ENCODE measurements at places on chromosomes 3 and 15.

GRCh38 chr3:186330772-186331460, 31.1 kb downstream of the DGKG start:
- no peak for DNase-seq

- no peak for DNase-seq
Measured at GRCh38 chr3:51398595-51399310, 7.7 kb downstream of the RBM15B start.

- DNase-seq: no peak
Measured at GRCh38 chr3:78659386-78659987, 1108.3 kb downstream of the ROBO1 start.

- no peak for DNase-seq
Measured at GRCh38 chr3:144128108-144128892, 156.7 kb downstream of the DIPK2A start.

- DNase-seq: no peak
Measured at GRCh38 chr3:134846911-134847317, 51.9 kb downstream of the EPHB1 start.

DNA sequence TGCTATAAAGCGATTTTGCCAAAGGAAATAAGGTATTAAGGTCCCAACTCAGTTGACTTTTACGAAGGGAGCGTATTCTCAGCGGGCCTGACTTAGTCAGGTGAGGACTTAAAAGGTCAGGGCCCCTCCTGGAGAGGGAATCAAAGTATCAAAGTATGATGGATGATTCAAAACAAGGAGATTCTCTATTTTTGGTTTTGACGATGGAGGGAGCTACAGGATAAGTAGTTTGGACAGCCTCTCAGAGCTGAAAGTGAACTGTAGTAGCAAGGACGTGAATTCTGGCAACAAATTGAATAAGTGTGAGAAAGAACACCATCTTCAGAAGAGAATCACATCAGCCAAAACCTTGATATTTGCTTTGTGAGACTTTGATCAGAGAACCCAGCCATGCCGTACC, 1186.5 kb downstream of the SI start:
- DNase-seq: no peak

- no peak for DNase-seq
Measured at GRCh38 chr3:137852391-137852830, 88.3 kb downstream of the SOX14 start.

DNA sequence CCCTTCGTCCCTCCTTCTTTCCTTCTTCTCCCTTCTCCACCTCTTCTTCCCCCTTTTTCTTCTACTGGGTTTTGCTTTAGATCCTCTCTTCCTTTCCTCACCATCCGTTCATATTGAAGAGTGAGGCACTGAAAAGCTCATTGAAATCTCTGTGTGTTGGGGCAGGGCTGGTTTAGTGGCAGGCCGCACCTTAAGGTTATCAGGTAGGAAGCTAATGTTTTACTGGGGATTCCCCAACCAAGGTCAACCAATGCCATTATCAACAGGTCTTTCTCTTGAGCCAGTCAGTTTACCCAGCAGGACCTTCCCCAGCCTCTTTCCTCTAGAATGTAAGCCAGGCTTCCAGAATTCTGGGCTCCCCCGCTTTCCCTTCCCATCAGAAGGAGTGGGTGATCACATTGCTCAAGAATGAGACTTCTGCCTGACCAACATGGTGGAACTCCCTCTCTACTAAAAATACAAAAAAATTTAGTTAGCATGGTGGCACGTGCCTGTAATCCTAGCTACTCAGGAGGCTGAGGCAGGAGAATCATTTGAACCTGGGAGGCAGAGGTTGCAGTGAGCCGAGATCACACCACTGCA, 11.5 kb upstream of the VPS8 start:
- DNase-seq: no peak

GRCh38 chr3:110066206-110066605, 728.9 kb upstream of the DPPA4 start:
- DNase-seq: no peak

DNA sequence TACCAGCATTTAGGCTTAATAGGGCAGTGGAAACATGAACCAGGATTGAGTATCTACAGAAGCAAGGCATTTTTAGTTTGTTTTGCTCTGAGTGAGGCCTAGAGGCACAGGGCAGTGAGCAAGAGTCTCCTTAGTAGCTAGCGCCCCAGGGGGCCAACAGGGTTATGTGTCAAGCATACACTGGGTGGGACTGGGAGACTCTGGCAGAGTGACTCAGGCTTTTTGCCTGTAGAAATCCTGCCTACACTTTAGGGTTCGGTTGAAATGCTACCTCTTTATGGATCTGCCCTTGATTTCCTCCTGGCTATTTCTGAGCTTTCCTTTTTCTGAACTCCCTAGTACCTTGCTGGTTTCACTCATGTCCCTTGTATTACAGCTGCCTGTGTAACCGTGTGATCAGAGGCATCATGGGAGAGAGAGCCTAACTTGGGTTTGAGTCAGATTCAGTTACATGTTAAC, 72.2 kb downstream of the TOP2B start:
- DNase-seq: no peak

DNA sequence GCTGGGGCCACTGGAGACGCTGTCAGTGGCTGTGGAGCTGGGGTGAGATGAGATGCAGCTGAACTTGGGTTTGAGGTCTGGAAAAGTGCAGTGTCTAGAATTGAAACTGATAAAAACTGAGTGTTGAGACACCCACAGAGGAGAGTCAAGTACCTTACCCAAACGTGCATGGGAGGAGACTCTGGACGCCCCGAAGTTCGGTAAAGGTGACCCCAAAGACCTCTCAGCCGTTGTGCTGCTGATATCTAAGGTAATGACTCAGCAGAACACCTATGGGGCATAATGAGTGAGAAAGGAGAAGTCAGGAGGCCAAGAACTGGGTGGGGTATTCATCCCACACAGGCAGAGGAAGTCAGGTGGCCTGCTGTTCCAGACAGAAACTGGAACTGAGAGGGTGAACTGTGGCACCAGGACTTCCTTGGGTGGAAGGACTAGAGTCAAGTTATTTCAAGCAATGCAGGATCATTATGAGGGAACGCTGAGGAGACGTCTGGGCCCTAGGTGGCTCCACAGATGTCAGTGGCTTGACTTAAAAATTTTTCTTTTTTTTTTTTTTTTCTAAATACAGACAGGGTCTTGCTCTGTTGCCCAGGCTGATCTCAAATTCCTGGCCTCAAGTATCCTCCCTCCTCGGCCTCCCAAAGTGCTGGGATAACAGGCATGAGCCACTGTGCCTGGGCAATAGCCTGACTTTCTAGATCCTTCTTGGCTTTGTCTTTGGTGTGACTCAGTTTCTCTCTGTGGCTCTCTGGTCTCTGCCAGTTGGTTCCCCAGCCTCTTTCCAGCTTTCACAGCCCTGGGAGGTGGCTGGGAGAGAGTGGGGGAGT, 67.6 kb upstream of the GCNT3 start:
- no peak for DNase-seq

- DNase-seq: no peak
Measured at GRCh38 chr15:45149060-45149459, 19.3 kb downstream of the DUOX1 start.

DNA sequence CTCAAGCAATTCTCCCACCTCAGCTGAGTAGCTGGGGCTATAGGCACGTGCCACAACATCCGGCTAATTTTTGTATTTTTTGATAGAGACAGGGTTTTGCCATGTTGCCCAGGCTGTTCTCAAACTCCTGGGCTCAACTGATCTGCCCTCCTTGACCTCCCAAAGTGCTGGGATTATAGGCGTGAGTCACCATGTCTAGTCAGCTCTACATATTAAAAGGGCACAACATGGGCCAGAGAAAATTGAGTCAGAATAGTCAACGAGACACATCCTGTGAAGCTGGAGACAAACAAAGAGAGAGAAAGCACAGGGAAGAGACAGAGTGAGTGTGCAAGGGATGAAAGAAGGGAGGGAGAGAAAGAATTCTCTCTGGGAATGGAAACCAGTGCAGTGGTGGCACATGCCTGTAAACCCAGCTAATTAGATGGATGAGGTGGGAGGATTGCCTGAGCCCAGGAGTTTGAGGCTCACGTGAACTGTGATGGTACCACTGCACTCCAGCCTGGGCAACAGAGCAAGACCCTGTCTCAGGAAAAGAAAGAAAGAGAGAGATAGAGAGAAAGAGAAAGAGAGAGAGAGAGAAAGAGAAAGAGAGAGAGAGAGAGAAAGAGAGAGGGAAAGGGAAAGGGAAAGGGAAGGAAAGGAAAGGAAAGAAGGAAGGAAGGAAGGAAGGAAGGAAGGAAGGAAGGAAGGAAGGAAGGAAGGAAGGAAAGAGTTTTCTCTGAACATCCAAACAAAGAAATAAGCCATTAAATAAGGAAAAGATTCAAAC, 107.2 kb upstream of the SLC25A36 start:
- DNase-seq: no peak

DNA sequence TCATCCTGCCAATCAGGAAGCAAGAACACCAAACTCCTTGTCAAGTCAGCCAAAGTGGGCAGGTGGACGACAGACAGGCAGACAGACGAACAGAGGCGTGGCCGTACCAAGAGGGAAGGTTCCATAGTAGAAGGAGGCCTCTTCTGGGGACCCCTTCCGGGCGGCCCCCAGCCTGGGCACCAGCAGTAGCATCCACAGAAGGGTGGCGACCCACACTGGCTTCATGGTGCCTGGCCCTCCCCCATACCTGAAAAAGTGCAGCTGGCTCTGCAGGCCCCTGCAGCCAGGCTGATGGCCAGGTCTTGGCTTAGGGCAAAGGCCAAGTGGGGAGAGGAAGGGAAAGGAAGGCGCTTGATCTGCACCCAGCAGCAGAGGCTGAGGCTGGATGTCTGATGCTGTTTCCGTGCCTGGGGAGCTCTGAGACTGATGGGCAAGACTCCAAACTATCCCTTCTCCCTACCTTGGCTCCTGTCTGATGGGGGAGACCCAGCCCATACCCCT, 607 bp downstream of the LCTL start:
- DNase-seq: no peak

- no peak for DNase-seq
Measured at GRCh38 chr3:11385891-11386290, 113.7 kb downstream of the ATG7 start.

DNA sequence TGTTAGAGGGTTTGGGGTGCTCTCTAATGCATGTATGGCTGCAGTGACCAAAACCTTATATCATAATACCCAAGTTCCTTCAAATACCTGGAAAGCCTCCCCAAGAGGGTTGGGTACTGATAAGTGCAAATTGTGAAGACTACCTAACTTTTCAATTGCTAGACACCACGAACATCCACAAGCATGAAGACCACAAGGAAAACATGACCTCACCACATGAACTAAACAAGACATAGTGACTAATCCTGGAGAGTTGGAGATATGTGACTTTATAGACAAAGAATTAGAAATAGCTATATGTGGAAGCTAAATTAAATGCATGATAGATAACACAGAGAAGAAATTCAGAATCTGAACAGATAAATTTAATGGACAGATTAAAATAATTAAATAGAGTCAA, 23.9 kb upstream of the AADACL2 start:
- DNase-seq: no peak

DNA sequence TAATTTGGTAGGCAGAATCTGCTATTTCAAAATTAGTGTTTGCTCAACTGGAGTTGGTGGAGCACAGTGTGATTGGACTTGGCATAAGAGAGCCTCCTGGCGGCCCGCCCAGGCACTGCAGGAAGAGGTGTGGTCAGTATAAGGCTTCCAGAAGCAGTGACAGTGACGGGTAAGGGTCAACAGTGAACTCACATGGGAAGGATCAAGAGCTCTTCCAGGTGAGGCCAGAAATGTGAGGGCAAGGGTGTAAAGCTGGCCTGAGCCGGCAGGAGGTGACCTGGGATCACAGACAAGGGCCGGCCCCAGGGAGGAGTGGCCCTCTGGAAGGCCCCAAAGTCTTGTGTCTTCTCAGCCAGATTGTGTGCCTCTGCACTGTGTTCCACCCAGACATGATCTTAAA, 93.2 kb upstream of the RNF7 start:
- no peak for DNase-seq

DNA sequence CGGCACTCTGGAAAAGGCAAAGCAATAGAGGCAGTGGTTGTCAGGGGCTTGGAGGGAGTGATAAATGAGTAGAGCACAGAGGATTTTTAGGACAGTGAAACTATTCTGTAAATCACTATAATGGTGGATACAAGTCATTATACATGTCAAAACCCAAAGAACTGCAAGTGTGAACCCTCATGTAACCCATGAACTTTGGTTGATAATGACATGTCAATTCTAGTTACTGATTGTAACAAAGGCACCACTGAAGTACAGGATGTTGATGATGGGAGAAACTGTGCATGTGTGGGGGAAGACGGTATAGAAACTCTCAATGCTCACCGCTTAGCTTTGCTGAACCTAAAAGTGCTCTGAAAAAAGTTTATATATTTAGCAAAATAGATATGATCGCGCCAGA, 36.0 kb downstream of the BTLA start:
- no peak for DNase-seq

GRCh38 chr3:45939341-45939771, 3.9 kb upstream of the CXCR6 start:
- no peak for DNase-seq

DNA sequence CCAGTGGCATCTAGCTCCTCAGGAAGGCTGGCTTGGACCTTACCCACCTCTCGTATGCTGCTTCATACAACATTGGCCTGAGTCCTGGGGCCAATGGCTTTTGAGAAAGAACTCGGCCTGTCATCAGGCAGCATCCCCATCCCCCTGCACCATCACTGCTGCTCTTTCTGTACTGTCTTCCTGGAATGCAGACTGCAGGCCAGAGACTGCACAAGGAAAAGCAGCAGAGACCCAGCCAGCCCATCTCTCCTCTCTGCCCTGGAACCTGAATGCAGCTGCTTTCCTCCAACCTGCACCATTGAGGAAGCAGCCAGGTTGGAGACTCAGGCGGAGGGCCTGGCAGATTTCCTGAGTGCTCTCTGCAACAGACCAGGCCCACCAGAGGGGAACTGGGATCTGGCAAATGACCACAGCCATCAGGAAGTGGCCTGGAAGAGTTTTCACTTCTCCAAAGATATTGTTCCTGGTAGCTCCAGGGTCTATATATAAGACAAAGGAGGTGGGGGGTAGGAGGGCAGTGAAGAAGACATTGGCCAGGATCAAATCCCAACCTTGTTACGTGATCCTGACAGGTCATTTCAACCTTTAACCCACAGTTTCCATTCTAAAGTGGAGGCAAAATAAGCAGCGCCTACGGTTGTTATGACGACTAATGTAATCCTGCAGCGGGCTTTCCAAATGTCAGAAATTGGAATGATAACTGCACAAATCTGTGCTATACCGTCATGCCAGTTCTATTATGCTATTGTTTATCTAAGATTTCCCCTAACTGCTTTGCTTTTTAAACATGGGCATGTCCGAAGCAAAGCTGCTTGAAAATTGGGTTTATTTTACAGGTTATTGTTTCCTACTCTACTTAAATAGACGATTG, 24.4 kb upstream of the RAB7A start:
- no peak for DNase-seq
